ENCODE measurements at places on chromosomes 1 and 21. TPM values are rescaled to one million over a fixed set of nuclear protein-coding genes. Genes with fewer than 3 reads are reported as not detected.

CITED4 gene
- total RNA-seq, result 81.2 TPM

MDM4 gene
- 106 TPM for total RNA-seq

PGLYRP3 gene
- not detected for total RNA-seq

SH2D2A gene
- 2.9 TPM for total RNA-seq

OR2L5 gene
- not detected for total RNA-seq

S100A9 gene
- 10.6 TPM for total RNA-seq

- DNase-seq, result no peak
Observed at GRCh38 chr1:56825436-56825835, 6.2 kb upstream of the FYB2 start.

GRCh38 chr1:162709132-162709860, 77.0 kb downstream of the DDR2 start:
- DNase-seq, result no peak

GRCh38 chr21:14600569-14601297, 54.6 kb upstream of the SAMSN1 start:
- no peak for DNase-seq

All from Calu3 (cell line).